Ureter (tissue), 1 donor: ENCODE measurements at places on chromosomes 5 and 9. TPM values are rescaled to one million over a fixed set of nuclear protein-coding genes. Genes with fewer than 3 reads are reported as not detected.

Gene PLAA
- 26.0 TPM for total RNA-seq

Gene GABRA6
- total RNA-seq = not detected

- DNase-seq = no peak
Measured at GRCh38 chr5:117077142-117077541, 502.5 kb upstream of the SEMA6A start.

DNA sequence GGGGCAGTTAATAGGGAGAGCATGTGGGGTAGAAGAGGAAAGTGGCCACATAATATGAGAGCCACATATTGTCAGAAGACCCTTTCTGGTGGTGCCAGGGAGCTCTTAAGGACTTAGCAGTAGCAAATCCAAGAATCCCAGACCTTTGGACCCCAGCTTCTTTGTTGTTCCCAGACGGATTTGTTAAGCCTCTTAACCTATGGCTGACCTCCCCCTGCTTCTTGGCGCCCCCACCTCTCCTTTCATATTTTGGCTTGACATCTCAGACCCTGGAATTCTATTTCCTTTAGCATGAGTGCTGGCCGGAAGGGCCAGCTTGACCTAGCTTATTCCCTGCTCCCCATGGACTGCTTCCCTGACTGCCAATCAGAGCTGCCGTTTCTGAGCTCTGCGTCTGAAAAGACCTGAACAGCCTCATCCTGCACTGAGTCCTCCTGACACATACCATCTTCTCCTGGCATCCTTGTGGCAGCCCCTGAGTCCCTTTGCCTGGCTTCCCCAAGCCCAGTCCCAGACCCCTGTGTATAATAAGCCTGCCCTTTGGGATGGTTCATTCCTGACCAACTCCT is 116.3 kb downstream of the PRKACG start:
- DNase-seq = no peak

GRCh38 chr5:73303148-73304079 is 130.4 kb downstream of the TMEM174 start:
- no peak for DNase-seq

DNA sequence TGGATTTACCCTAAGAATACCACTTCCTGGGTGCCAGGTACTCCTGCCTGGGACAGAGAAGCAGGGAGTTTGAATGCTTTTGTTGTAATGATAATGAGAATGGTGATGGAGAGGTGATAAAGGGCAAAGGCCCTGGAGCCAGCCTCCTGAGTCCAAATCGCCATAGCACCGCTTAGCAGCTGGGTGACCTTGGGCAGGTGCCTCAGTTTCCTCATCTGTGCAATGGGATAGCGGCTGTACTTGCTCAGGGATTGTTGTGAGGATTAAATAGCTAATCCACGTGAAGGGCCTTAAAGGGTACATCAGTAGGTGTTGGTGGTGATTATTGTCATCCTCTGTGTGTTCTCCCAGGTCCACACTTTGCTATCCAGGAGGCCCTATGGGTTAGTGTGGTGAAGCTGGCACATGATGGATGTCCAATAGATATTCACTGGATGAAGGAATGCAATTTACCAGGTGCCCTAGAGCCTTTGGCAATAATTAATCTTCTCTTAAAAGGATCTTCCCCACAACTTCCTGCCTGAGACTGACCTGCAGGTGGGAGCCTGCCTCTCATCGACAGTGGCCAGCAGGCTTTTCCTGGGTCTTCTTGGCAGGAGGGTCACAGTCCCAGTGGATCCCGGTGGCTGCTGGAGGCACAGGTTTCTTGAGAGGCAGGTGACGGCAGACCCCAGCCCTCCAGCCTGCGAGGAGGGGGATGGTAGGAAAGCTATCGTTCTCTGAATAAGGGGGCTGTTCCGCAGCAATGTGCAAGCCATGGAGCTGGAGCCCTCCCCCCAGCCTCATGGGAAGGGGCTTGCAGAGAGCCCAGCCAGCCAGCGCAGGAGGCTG is 160.2 kb downstream of the MACROH2A1 start:
- peak; percentile 30 for DNase-seq

DNA sequence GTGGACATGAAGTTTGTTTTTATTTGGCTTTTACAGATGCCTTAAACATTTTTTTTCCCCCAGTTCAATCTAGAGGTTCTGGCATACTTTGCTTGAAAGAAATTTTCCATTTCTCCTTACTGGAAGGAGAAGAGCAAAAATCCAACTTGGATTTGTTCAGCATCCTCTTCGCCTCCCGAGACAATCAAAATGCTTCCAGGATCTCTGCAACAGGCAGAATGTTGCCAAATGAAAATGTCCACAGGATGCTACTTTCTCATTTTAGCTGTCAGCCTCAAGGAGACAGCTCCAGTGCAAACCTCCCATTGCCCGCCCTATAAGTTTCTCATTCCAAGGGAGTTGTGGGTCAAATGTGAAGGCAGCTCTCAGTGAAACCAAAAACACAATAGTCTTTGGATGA is 1972.1 kb downstream of the MAT2B start:
- DNase-seq = no peak
